ENCODE measurements at places on chromosomes 7 and 10.
A peak's percentile ranks its signal among the peaks of the same experiment; 100 is the strongest.

- no peak for DNase-seq
Measured at GRCh38 chr7:157597562-157597961, 260.8 kb downstream of the DNAJB6 start.

DNA sequence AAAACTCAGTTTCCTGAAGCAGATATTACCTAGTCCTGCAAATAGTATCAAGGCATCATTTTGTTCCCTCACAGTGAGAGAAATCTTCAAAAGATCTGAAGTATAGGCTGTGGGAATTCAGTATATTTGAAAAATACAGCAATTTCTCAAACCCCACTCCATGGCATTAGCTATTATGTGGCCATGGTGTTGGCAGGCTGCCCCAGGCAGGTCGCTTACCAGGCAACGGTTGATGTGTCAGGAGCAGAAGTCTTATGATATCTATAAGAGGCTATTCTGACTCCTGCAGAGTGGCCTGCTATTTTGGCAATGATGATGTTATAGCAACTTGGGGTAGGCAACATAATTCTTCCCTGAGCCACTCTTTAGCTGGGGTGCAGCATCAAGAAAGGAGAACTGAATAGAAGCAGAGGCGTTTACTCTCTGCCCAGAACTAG, 187.9 kb downstream of the PLXDC2 start:
- no peak for DNase-seq

GRCh38 chr7:2572101-2572842, 13.5 kb downstream of the IQCE start:
- DNase-seq: no peak

- DNase-seq: no peak
Measured at GRCh38 chr10:88608780-88609179, 22.2 kb downstream of the LIPJ start.

DNA sequence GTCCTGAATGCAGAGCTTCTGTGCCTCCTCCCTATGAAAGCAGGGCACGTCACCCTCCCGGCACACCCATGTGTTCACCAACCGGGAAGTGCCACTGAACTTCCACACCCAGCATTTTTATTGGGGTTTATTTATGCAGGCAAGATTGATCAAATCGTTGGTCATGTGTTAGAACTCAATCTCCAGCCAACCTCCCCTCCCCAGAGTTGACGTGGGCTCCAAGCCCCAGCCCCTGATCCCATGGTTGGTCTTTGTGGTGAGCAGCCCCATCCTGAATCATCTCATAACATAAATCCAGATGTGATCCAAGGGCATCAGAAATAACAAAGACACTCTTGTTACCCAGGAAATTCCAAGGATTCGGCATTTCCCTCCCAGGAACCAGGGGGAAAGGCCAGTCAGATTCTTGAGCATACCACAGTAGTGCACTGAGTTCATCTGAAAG, 151.2 kb downstream of the TPST1 start:
- DNase-seq: peak; percentile 99

GRCh38 chr7:88042157-88042556, 108.1 kb downstream of the ADAM22 start:
- DNase-seq: no peak

DNA sequence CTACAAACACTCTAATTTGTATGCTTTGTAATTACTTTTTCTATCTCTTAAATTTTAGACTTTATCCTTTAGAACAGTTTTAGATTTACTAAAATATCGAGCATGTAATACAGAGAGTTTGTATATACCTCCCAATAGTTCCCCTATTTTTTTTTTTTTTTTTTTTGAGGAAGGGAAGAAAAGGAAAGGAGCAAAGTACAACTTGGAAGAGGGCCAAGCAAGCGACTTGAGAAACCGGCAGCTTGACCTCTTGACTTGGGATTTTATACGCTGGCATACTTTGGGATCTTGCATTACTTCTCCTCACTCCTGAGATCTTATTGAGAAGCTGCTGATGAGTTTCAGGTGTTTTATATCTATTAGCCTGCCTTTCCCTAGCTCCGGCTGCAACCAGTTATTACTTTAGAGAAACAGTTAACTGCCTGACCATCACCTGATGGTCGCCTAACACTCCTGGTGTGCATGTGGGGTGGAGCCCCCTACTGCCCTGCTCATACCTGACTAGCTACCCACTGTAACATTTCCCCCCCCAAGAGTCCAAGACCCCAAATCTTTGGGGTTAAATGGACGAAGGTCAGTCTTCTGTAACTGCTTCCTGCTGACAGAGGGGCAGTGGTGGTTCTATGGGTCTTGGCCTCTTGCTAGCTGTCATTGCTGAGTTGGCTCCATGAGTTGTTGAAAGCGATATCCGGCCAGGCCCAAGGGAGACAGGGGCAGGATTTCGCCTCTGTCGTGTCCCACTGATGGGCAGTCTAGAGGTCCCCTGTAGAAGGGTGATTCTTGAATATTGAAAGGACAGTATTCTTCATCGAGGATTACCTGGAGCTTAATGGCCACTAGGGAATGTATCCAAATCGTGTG, 28.5 kb downstream of the MKLN1 start:
- DNase-seq: no peak

DNA sequence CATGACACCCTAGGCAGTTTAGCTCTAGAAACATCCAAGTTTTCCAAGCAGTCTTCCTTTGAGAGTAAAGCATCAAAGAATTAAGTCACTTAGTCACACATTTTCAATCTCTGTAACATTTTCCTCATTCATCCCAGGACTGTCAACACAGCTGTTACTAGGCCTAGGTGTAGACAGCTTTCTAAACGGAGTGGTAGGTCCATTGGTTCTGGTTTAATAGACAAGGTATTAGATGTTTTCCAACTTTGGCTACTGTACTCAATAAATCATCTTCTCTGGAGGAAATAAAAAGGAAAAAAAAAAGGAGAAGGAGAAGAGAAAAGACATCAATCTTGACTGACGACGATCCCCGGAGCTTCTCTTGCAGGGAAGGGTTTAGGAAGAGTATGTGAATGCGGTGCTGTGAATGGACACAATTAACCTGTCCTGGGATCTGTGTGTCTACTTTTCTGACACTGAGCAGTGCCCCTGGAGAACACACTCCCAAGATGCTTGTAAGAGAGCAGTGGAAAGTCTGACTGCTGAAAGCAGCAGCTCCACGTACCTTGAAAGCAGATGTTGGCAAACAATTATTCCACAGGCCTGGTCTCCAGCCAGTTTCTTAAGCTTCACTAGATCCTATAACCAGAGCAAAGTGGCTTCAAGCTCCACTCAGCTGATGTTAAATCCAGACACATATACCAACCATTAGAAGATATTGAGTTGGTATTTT, 59.1 kb downstream of the CXCL12 start:
- DNase-seq: no peak

DNA sequence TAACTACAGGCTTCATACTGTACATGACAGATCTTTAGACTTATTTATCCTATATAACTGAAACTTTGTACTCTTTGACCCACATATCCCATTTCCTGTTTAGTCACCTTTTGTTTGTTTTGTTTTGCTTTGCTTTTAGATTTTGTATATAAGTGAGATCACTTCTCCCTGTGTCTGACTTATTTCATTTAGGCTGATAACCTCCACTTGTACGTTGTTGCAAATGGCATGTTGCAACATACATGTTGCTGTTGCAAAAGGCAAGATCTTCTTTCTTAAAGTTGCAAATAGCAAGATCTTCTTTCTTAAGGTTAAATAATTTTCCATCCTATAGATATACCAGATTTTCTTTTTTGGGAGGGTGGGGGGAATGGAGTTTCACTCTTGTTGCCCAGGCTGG, 341.5 kb downstream of the OTUD1 start:
- no peak for DNase-seq
